CD4-positive, alpha-beta T cell treated with Interleukin-4 for 1 hour (primary cell): ENCODE measurements at places on chromosomes 11 and 22.

DNA sequence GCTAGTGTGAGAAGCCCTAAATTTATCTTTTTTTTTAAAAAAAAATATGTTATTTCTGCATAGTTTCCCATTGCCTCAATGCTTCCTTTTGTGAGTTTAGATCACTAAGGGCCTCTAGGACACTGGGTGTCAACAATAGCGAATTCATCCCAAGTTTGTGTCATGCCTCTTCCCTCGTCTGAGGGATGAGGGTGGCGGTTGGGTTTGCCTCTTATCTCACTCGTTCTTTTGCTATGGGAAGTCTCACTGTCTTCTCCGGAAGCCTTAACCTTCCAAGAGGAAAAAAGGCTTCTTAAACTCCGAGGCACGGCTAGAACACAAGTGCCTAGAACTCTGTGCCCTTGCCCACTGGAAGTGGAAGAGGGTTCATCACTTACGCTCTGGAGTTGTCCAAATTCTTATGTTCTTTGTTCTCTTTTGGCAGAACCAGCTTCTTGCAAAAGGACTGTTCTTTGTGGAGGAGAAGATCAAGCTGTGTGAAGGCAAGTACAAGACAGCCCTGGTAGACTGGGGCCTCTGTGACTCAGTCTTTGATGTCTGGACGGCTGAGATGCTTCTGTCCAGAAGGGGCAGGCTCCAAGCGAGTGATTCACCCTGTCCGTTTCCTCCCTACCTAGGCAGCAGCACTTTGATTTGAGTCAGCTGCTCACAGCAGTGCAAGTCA is 78.5 kb downstream of the TRAF6 start:
- peak; percentile 39 for DNase-seq

DNA sequence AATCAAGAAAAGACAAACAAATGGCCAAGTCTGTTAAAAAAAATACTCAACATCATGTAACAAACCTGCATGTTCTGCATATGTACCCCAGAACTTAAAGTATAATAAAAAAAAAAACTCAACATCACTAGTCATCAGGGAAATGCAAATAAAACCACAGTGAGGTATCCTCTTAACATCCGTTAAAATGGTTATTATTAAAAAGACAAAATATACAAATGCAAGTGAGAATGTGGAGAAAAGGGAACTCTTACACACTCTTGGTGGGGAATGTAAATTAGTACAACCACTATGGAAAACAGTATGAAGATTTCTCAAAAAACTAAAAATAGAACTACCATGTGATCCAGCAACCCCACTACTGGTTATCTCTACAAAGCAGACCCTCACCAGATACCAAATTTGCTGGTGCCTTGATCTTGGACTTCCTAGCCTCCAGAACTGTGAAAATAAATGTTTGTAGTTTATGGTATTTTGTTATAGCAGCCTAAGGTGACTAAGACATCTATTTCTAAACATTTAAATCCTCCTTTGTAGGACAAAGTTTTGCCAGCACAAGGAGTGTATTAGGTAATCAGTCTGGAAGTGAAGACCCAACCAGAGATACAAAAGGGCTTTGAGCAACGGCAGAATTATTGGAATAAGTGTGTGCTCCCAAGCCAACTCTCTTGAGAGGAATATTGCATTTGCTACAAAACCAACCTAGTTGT is 32.4 kb upstream of the SCUBE2 start:
- DNase-seq, result no peak

DNA sequence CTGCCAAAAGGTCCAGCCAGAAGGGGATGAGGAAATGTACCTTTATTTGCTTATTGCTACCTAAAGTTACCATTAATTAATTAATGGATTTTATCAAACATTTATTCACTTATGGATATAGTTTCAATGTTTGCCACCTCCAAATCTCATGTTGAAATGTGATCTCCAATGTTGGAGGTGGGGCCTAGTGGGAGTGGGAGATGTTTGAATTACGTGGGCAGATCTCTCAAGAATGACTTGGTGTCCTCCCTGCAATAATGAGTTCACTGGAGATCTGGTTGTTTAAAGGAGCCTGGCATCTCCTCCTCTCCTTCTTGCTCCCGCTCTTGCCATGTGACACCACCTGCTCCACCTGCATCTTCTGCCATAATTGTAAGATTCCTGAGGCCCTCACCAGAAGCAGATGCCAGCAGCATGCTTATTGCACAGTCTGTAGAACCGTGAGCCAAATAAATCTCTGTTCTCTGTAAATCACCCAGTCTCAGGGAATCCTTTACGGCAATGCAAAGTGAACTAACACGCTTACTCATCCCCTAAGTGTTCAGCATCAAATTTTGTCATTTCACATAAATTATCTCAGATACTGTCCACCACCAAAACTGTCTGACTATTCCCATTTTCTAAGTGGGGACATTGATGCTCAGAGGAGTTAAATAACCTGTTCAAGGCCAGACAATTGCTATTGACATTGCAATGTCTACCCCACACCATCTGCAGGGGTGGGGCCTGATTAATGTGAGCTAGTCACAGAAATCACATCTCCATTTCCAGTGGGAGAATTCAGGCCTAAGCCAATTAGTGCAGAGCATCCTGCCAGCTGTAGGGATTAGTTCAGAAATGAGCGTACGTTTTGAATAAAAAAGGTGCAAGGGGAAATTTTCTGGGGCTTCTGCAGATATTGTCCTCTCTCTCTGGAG is 51.6 kb upstream of the SYN3 start:
- no peak for DNase-seq

DNA sequence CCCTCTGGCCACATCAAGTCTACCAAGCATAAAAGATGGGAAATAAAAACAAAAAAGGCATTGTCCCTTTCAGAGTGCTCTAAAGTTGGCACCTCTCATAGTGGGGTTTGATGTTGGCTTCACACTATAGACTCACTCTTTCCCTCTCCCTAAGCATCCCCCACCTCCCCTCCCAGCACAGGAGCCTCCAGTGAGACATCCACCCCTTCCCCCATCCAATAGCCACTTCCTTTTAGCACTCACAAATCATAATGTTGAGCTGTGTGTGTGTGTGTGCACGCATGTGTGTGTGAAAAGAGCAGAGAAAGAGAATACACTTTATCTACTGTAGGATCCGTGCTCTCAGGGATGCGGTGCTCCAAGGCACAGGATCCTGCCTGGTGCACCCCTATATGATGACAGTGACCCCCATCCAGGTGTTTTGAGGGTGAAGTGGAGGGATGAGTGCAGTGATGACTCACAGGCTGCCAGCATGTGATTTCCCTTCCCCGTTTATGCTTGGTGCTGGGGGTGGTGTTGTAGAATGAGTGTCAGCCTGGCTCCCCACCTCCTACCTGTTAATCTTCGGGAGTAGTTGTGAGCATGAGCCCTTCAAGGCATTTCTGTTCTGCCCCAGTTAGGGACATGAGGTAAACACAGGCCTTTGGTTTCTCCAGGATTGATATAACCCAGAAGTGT is 235.2 kb upstream of the B3GAT1 start:
- no peak for DNase-seq

DNA sequence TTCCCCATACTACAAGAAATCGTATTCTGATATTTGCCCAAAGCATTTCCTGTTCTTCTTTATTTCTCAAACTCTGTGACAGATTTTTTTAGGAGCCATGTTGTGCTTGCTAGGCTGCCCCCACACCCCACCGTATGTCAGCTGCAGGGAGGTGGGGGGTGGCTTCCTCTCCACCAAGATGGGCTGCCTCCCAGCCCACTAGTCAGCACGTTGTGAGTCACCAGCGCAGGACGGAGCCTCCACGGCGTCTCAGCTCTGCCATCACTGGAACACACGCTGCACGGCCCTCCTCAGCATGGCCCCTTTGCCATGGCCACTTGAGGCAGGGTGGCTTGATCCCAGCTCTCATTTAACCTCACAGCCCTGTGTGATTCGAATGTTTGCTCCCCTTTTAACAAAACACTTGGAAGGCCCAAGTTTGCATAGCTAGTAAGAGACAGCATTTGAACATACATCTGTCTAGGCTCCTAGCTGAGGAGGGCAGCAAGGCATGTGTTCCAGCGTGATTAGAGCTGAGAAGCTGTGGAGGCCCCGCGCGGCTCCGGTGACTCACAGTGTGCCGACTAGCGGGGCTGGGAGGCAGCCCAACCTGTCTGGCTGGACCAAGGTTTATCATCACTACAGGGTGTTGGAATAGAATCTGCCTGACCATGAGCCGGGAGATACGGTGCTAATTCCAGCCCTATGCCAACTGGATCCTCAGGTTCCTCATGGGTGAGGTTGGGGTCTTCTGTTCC is 180.7 kb upstream of the NCAM1 start:
- DNase-seq, result no peak
